A172 (cell line): ENCODE measurements at places on chromosomes 16 and 17. TPM values are rescaled to one million over a fixed set of nuclear protein-coding genes. Genes with fewer than 3 reads are reported as not detected.

DNA sequence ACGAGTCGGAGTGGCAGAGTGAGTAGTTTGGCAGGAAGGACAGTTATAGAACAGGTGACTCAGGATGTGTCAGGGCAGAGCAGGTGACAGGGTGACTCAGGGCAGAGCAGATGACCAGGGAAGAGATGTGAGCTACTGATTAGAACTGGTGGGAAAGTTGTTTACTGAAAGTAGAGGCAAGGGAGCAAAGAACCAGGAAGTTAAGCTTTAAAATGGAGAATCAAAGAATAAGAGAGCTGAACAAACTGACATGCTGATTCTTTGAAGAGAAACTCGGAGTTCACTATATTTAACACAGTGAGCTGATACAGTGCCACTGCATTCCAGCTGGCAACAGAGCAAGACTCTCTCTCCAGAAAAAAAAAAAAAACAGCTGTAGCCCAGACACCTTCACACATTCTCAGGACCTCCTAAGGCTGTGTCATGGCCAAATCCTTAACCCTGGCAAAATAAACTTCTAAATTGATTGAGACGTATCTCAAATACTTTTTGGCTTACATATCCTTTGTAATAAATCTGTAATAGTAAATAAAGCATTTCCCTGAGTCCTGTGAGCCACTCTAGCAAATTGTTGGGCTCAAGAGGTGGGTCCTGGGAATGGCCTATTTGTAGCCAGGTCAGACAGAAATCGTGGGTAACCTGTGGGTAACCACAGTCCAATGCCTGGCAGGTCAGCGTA, 12.3 kb upstream of the UBE2I start:
- peak; percentile 99 for DNase-seq

- no peak for DNase-seq
Measured at GRCh38 chr16:72997141-72997542, 50.8 kb downstream of the ZFHX3 start.

DNA sequence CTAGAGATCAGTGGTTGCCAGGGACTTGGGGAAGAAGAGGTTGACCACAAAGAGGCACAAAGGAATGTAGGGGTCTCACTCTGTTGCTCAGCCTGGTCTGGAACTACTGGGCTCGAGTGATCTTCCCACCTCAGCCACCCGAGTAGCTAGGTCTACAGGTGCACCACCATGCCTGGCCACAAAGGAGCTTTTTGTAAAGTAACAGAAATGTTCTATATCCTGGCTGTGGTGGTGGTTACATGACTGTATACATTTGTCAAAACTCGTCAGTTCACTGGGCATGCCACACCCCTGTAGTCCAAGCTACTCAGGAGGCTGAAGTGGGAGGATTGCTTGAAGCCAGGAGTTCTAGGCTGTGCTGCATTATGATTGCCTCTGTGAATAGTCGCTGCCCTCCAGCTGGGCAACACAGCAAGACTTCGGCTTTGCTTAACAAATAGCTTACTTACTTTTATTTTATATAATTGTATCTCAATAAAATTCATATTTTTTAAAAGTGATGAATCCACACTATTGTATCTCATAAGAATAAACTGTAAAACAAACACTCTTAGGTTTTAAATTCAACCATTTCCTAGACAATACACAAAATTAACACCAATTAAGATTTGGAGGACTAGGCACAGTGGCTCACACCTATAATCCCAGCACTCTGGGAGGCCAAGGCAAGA, 5.0 kb downstream of the SKA2 start:
- peak; percentile 42 for DNase-seq

LPO gene
- total RNA-seq, result not detected in 2 replicates
